ENCODE measurements at places on chromosomes 12 and 14. TPM values are rescaled to one million over a fixed set of nuclear protein-coding genes. Genes with fewer than 3 reads are reported as not detected.

MUCL1 gene
- 1.8 TPM for total RNA-seq

DNA sequence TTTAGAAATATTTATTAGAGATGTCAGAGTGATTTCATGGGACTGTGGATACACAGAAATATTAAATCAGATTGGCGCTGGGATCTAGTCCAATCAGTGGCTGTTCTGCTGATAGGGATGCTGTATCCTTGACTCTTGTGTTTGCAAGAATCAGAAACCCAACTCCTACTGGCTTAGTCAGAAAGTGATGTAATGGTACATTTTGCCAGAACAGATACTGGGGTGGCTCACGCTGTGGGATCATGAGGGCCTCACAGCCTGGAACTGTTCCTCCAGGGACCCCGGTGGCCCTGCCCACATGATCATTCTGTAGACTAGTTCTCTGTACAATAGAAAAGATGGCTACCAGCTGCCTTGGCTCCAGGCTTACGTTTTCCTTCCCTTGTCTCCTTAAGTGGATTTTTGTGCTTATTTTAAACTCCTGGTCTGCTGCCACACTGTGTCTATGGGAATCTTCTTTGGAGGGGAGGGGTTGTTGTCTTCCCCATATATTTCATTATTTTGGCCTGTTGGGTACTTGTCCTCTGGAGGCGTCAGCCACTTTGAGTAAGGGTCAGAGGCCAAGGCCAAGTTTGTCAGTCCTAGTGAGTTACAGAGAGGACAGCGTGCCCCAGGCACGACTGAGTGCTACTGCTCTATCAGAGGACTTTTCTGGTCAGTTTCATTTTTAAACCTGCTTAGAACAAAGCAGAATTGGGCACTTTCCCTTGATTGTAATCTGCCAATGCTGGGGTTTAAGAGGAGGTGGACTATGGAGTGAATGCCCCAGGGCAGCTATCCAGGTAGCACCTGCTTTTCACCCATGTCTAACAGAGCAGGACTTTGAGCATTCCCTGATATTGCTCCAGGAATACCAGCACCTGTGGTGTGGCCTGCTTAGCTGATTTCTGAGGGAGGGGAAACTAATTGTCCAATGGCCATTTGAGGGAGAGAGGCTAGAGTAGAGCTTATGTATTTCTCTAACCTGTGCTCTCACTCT, 164.3 kb downstream of the SLC5A8 start:
- H3K36me3 ChIP-seq: no peaks in the 10 kb centered on the region
- H3K27ac ChIP-seq: no peak overlapping the region
- H3K4me3 ChIP-seq: no peak overlapping the region
- H3K4me1 ChIP-seq: no peaks in the 10 kb centered on the region
- no peak for DNase-seq

- no peak for DNase-seq
- H3K27me3 ChIP-seq: no peaks in the 10 kb centered on the region
- H3K4me3 ChIP-seq: no peak overlapping the region
- H3K4me1 ChIP-seq: no peaks in the 10 kb centered on the region
These were observed 46.7 kb downstream of the TGFB3 start for GRCh38 chr14:75934998-75935628.

- no peaks in the 10 kb centered on the region for H3K27me3 ChIP-seq
- no peak overlapping the region for H3K4me3 ChIP-seq
- H3K27ac ChIP-seq: no peak overlapping the region
- H3K36me3 ChIP-seq: no peaks in the 10 kb centered on the region
- no peaks in the 10 kb centered on the region for H3K4me1 ChIP-seq
These were observed 184.8 kb upstream of the NUDT4 start for GRCh38 chr12:93192878-93193277.

DNA sequence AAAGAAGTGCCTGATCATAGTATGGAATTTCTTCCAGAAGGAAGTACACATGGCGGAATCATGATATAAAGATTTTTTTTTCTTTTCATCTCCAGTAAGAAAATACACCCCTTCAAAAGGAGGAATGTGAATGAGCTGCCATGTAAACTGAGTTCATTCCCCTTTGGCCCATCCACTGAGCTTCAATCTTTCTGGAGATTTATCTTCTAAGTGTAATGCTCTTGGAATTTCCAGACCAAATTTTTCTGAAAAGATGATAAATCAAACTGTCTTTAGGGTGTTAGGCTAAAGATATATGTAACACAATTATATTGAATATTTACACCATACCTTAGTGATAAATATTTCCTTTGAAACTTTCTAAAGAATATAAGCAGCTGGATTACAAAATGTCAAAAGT, 5.2 kb downstream of the DCN start:
- peak overlapping the region; percentile 87 for H3K27ac ChIP-seq
- DNase-seq: no peak
- H3K36me3 ChIP-seq: no peaks in the 10 kb centered on the region

GRCh38 chr14:29671034-29671433, 256.6 kb downstream of the PRKD1 start:
- no peaks in the 10 kb centered on the region for H3K27me3 ChIP-seq
- H3K4me1 ChIP-seq: no peaks in the 10 kb centered on the region
- no peak for DNase-seq
- no peak overlapping the region for H3K4me3 ChIP-seq

- H3K4me3 ChIP-seq: no peak overlapping the region
- H3K4me1 ChIP-seq: no peaks in the 10 kb centered on the region
- no peak for DNase-seq
- no peak overlapping the region for H3K27ac ChIP-seq
- H3K36me3 ChIP-seq: peaks cover 55% of the 10 kb centered on the region
These were observed 8.0 kb downstream of the CACNB3 start for GRCh38 chr12:48826209-48826855.

- no peaks in the 10 kb centered on the region for H3K4me1 ChIP-seq
- H3K36me3 ChIP-seq: no peaks in the 10 kb centered on the region
- no peak overlapping the region for H3K4me3 ChIP-seq
- no peaks in the 10 kb centered on the region for H3K27me3 ChIP-seq
- H3K27ac ChIP-seq: no peak overlapping the region
These were observed 363.4 kb upstream of the PDE3A start for GRCh38 chr12:20004952-20005351.

OR6C74 gene
- not detected for total RNA-seq

DNA sequence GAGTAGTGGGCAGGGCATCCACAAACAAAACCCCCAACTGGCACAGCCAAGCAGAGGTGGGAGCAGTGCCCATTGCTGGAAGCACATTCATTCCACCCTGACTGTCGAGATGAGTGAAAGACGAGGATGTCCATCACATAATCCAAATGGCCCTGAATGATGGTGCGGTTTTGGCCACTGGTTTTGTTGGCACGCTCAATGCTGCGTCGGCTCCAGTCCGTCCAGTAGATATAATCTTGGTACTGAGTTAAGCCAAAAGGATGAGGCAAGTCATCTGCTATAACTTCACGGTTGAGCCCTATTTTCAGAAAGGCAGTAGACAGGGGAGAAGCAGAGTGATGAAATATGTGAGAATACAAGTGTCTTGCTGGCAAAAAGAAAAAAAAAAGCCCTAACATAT, 88.1 kb downstream of the BCL2L14 start:
- no peaks in the 10 kb centered on the region for H3K27me3 ChIP-seq
- no peak overlapping the region for H3K4me3 ChIP-seq
- no peak for DNase-seq
- H3K4me1 ChIP-seq: no peaks in the 10 kb centered on the region
- H3K36me3 ChIP-seq: peaks cover 10% of the 10 kb centered on the region
- H3K27ac ChIP-seq: no peak overlapping the region

DNA sequence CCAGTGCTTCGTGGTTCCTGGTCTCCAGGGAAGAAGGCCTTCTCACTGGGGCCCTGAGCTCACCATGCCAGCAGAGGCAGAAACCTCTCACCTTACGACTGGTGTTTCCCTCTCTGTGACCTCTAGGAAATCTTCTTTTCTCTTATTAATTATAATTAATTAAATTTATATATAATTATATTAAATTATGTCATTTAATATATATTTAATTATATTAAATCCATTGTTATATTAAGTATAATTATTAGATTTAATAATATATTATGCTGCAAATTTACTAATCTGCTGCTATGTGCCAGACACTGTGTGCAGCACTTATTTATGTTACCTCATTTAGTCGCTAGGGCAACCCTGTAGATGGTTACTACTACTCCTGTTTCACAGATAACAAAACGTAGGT, 70.3 kb upstream of the MBIP start:
- H3K27ac ChIP-seq: no peak overlapping the region
- no peak overlapping the region for H3K4me3 ChIP-seq
- DNase-seq: no peak
- H3K36me3 ChIP-seq: no peaks in the 10 kb centered on the region
- no peaks in the 10 kb centered on the region for H3K27me3 ChIP-seq

DNA sequence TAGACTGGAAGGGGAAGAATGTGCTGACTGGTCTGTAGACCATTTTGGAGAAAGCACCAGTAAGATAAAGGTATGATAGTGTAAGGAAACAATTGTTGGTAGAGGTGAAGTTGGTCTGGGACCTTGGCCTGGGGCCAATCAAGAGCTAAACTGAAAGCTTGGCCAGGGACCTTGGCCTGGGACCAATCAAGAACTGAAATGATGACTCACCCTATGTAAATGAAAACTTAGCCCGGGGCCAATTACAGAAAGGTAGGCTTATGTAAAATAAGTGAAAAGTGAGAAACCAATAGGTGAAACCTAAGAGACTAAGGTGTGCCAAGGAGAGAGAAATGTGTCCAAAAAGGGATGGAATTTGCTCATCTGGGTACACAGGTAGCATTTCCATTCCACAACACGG, 776.0 kb downstream of the C12orf50 start:
- no peaks in the 10 kb centered on the region for H3K36me3 ChIP-seq
- no peak overlapping the region for H3K27ac ChIP-seq
- no peak for DNase-seq
- H3K4me3 ChIP-seq: no peak overlapping the region
- H3K4me1 ChIP-seq: no peaks in the 10 kb centered on the region
- no peaks in the 10 kb centered on the region for H3K27me3 ChIP-seq

GRCh38 chr12:75404231-75404630, 13.3 kb downstream of the GLIPR1L2 start:
- H3K36me3 ChIP-seq: no peaks in the 10 kb centered on the region
- no peak for DNase-seq
- no peaks in the 10 kb centered on the region for H3K27me3 ChIP-seq
- H3K27ac ChIP-seq: no peak overlapping the region
- H3K4me3 ChIP-seq: no peak overlapping the region

DNA sequence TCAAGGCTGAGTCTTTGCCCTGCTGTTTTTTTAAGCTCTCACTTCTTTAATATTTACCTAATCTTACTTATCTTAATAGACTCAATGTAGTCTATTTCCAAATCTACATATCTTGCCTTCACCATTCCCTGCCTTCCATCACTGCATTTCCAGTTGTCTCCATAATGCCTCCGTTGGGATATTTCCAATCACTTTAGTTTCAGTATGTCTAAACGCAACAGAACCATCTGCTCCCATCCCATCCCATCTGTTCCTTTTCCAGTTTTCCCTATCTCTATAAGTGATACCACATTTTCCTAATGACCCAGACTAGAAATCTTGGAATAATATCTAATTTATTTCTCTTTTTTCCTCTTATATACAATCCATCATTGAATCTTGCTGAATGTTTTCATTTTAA, 15.1 kb upstream of the CCDC198 start:
- DNase-seq: no peak
- no peaks in the 10 kb centered on the region for H3K36me3 ChIP-seq
- H3K27me3 ChIP-seq: no peaks in the 10 kb centered on the region

SYNE3 gene
- total RNA-seq: 25.4 TPM

KITLG gene
- 52.6 TPM for total RNA-seq

DNA sequence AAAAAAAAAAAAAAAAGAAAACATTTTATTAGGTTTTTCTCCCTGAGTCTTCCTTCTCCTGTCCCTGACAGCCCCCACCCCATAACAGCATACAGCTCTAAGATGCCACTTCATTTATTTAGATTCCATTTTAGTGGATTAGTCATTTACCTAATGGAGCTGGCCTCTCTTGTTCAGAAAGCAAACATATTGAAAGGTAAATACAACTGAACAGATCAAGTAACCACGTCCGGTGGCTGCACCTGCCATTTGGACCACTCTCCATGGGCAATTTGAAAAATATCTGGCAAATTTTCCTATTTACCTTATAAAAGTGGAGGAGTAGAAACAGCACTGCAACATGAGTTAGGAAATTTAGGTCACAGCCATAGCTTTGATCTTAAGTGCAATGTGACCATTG, 254.6 kb downstream of the C12orf42 start:
- H3K27me3 ChIP-seq: no peaks in the 10 kb centered on the region
- no peaks in the 10 kb centered on the region for H3K36me3 ChIP-seq
- H3K27ac ChIP-seq: no peak overlapping the region
- no peak overlapping the region for H3K4me3 ChIP-seq

NRL gene
- total RNA-seq: 2.7 TPM

DNA sequence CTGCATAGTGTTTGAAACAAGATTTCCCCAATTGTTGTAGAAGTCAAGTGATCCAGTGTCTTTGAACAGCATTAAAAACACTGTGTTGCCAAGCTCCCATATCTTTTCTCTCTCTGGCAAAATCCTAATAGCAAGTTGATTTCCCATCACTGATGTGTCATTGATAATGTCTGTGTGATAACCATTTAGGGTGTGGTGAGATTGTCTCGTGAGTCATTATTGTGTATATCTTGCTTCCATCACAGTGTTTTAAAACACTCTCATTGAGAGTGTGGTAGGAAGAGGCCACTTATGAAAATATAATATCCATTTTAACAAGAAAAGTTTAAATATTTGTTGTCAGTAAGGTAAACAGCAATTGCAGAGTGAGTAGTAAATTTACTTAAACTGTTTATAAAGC, 74.7 kb downstream of the PRORP start:
- H3K27me3 ChIP-seq: no peaks in the 10 kb centered on the region
- no peak overlapping the region for H3K4me3 ChIP-seq
- no peaks in the 10 kb centered on the region for H3K4me1 ChIP-seq
- DNase-seq: no peak
- no peak overlapping the region for H3K27ac ChIP-seq
- peaks cover under 1% of the 10 kb centered on the region for H3K36me3 ChIP-seq

DNA sequence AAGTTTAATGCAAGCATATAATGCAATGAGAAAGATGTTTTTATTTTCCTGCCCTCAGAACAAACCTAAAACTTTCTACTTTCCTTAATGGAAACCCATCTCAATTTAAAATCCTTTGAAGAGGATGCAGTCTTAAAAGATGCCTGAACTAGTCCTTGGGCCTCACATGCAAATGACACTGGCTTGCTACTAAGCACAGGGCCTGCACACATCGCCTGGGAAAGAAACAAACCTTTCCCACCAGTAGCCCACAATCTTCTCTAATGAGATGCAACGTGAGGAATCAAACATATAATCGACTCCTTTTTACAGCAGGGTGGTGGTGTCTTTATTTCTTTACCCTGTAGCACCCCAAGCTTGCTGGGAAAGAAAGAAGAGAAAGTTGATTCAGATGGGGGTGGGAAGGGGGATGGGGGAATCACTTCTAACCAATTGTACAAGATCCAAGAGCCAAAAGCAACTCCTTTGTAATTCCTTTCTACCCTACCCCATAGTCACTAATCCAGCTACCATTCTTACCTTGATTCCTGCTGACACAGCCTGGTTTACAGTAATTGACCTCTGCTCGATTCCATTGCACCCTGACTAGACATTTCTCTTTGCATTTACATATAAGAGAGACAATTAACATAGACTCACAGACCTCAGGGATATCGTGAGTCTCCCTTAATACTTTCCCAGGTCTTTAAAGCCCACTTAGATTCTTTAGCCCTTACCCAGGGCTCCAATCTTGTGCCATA, 69.5 kb upstream of the FERMT2 start:
- H3K4me1 ChIP-seq: no peaks in the 10 kb centered on the region
- no peak for DNase-seq
- no peak overlapping the region for H3K4me3 ChIP-seq

ARG2 gene
- 14.8 TPM for total RNA-seq

CLEC2B gene
- 34.7 TPM for total RNA-seq

Measured in left lung (tissue), 14 donors.